ENCODE measurements at places on chromosomes 4 and X.
A peak's percentile ranks its signal among the peaks of the same experiment; 100 is the strongest.

GRCh38 chrX:29561417-29561816 lies 653.9 kb upstream of the MAGEB2 start:
- no peak for DNase-seq

GRCh38 chr4:101009471-101009870 lies 337.9 kb downstream of the PPP3CA start:
- DNase-seq: no peak

GRCh38 chrX:40244980-40245379 lies 147.2 kb upstream of the BCOR start:
- peak; percentile 66 for DNase-seq

DNA sequence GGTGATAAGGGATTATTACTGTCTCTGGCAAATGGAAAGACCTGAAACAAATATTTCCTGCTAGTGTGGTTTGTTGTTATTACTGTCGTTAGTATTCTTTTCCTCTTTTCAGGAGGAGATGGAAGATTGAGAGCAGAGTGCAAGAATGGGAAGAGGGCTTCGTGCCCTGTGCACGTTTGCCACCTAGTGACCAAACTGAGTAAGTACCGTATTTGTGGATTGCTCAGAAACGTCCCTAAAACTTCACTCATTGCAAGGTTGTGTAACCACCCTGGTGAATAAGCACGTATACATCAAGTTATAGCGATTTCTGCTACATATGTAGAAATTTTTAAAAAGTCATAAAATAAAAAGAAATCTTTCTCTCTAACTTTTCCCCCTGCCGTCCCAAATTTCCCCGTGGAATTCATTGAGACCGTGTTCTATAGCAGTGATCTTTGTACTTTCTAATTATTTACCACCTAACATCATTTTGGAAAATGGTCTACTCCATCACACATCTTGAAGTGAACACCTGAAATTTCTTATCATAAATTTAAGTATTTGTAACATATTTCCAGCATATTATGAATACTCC lies 24.3 kb downstream of the LINC00632 start:
- peak; percentile 34 for DNase-seq

DNA sequence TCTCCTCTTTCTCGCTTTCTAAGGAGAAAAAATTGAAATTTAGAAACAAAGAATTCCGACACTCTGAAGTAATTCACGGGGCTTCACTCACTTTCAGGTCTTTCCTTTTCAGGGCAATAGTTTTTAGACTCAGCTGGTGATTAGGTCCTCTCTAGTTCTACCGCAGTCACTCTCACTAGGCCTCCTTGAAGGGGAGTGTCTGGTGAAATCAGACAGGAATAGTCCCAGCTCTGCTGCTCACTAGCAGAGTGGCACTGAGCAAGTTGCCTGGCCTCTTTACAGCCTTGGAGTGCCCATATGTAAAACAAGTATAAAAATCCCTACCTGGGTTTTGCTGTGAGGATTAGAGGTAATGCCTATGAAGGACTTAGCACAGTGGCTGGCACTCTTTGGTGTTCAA lies 64.1 kb downstream of the NEUROG2 start:
- peak; percentile 6 for DNase-seq

DNA sequence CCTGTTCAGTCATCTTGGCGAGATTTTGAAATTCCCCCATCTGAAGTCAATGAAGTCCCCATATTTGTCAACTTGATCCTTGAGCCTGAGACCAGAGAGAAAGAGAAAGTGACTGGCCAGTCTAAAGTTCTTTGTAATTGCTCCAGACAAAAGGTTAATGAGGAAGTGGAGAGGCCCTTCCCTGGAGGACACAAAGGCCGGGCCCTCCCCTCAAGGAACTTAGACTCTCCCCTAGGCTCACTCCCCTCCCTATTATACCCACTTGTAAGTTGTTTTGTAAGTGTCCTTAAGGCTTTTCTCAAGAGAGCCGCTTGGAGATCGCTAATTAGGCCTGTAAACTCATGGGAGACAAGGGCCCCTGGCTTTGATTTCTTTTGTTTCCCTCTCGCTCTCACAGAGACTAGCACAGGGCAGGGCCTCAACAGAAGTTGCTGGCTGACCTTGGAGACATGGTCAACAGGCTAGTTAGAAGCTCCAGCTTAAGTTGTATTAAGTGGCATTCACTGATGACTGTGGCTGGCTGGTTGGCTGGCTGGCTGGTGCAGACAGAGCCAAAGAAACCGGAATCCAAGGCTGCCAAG lies 20.3 kb upstream of the GPC4 start:
- no peak for DNase-seq

- DNase-seq: no peak
These were observed 235.1 kb downstream of the PPARGC1A start for GRCh38 chr4:23654791-23655190.

GRCh38 chrX:32155044-32155638 lies 1056.2 kb downstream of the DMD start:
- peak; percentile 24 for DNase-seq

DNA sequence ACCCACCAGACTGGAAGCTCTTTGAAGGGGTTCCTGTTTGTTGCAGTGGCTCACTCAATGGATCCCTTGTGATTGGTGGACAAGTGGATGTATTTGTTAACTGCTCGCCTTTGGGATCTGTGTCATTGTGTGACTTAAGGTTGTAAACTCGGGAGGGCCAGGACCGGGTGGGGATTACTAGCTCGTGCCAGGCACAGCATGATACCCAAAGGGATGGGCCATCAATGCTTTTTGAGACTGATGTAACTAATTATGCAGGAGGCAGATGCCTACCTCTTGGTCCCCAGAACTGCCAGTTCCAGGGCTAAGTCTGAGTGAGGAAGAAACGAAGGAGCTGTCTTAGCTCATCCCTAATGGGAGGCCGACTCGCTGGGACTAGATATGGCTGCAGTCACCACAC lies 27.7 kb downstream of the UTP14A start:
- DNase-seq: no peak

DNA sequence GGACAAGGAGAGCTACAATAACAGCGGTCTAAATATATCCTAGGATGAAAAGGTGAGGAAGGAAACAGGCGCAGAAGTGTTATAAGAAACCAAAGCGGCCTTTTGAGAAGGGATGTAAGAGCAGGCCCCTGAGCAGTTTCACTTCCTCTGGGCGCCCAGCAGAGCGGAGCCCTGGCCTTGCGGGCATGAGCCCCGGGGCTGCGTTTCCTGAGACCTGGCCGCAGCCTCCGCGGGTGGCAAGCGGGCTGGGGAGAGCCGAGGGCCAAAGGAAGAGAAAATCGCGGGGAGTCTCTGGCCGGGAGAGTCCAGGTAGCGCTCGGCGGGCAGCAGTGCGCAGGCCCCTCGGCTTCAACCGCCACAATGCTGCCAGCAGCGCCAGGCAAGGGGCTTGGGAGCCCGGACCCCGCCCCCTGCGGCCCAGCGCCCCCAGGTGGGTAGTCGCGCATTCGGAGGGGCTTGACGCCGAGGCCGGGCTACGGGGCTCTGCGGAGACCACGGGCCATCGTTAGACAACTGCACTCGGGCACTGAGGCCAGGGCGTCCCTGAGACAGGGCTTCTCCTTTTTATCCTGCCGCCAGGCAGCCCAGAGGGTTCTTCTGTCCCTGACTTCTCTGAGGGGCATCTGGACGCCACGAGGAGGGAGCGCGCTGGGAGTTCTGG lies at the start of gene BANK1:
TSS of gene BANK1 (plus strand) at position 210 of the 661 bp plus-strand sequence. CDS start at position 361, 151 bp downstream.
- peak; percentile 88 for DNase-seq

GRCh38 chr4:83910693-83911092 lies 374.8 kb downstream of the GPAT3 start:
- no peak for DNase-seq

GRCh38 chr4:163085085-163085484 lies 81.6 kb downstream of the NAF1 start:
- no peak for DNase-seq

GRCh38 chrX:118595501-118596042 lies 100.0 kb downstream of the DOCK11 start:
- no peak for DNase-seq

GRCh38 chr4:116702949-116703348 lies 382.4 kb downstream of the TRAM1L1 start:
- DNase-seq: peak; percentile 53

DNA sequence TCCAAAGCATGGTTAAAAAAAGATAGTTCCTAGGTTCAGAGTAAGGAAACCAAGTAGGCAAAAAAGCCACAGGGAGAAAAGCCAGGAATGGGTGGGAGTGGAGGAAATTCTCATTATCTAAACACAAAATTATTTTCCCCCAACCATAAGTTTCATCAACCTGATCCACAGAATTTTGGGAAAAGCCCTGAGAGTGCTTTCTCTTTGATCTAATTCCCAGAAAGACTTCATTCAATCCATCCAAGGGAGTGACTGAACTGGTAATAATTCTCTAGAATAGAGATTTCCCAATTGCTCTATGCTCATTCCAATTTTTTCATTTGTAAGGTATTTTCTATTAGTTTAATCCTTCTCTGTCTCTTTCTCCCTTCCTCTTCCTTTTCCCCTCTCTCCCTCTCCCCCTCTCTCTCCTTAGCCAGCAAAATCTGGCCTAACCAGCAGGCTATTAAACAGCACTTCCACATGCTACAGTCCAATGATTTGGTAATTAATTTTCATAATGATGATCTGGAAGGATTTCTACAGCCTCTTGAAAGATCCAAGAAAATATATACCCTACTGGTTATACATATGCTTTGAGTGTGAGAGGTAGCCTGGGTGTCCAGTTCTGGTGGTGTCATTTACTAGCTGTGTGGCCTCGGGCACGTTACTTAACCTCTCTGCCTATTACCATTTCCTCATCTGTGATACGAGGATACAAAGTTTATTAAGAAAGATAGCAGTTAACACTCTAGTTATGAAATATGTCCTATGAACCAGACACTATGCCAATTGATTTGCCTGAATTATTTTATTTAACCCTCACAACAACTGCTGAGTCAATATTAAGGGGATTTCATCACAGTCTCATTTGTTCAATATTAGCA lies 251.5 kb upstream of the RASGEF1B start:
- no peak for DNase-seq

GRCh38 chr4:156778606-156779005 lies 193.0 kb downstream of the PDGFC start:
- no peak for DNase-seq

Measured in H7 (cell line).